ENCODE measurements at places on chromosomes 2 and 18.

DNA sequence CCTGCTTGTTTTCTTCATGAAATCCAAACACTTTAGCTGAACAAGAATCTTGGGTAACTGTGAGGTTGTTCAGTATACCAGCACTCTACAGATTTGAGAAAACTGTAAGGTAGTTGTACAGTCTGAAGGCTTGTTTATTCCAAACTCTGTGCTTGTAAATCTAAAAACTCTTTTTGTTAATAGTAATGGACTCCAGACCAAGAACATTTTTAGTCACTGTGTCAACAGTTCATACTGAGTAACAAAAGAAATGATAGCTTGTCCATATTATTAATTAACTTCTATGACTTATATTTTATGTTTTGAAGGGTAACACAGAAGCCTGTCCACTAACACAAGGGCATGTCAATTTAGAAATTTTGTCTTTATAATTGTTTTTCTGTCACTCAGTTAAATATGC lies 72.2 kb upstream of the KYNU start:
- DNase-seq, result no peak

GRCh38 chr2:67277450-67277849 lies 119.7 kb upstream of the ETAA1 start:
- DNase-seq, result no peak

DNA sequence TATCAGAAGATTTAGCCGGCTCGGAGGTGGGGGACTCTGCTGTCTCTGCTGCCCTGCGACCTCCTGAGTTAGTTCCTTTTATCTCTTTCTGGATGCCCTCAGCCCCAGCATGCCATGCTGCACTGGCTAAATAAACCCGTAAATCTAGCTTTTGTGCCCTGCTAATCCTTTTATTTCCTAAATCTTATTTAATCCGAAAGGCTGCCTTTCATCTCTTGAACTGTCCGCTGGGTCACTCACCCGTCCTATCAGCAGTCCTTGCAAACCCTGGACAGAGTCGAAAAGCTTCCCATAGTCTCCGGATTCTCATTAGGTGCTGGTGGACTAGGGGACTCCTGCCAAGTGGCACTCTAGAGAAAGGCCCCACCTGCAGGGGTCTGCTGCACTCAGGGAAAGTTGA lies 122.0 kb upstream of the APCDD1 start:
- DNase-seq, result no peak

DNA sequence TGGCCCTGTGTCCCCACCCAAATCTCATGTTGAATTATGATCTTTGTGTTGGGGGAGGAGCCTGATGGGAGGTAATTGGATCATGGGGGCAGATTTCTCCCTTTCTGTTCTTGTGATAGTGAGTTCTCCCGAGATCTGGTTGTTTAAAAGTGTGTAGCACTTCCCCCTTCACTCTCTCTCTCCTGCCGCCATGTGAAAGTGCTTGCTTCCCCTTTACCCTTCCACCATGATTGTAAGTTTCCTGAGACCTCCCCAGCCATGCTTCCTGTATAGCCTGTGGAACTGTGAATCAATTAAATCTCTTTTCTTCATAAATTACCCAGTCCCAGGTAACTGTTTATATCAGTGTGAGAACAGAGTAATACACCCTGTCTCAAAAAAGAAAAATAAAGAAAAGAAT lies 25.5 kb downstream of the LRRFIP1 start:
- DNase-seq, result no peak

- no peak for DNase-seq
These were observed 102.7 kb downstream of the CPO start for GRCh38 chr2:207041786-207042554.

DNA sequence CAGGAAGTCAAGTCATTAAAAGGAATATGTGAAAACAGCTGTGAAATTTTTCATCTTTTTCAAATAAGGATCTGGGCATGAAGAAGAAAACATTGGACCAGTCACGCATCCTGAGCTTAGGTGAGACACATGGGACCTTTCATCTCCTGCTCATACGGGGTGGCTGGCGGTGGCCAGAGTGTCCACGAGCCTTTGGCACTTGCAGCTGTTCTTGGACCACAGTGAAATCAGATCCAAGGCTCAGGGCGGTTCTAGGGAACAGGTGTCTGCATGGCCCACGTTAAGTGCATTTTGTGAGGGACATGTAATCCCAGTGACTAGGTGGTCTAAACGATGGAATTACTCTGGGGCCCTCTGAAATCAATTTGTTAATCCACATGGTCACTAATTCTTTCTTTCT lies 212.7 kb upstream of the COPS8 start:
- no peak for DNase-seq

- DNase-seq, result no peak
These were observed 5.7 kb downstream of the IL1B start for GRCh38 chr2:112830682-112831512.

GRCh38 chr2:30761226-30761625 lies 46.0 kb downstream of the CAPN13 start:
- no peak for DNase-seq

DNA sequence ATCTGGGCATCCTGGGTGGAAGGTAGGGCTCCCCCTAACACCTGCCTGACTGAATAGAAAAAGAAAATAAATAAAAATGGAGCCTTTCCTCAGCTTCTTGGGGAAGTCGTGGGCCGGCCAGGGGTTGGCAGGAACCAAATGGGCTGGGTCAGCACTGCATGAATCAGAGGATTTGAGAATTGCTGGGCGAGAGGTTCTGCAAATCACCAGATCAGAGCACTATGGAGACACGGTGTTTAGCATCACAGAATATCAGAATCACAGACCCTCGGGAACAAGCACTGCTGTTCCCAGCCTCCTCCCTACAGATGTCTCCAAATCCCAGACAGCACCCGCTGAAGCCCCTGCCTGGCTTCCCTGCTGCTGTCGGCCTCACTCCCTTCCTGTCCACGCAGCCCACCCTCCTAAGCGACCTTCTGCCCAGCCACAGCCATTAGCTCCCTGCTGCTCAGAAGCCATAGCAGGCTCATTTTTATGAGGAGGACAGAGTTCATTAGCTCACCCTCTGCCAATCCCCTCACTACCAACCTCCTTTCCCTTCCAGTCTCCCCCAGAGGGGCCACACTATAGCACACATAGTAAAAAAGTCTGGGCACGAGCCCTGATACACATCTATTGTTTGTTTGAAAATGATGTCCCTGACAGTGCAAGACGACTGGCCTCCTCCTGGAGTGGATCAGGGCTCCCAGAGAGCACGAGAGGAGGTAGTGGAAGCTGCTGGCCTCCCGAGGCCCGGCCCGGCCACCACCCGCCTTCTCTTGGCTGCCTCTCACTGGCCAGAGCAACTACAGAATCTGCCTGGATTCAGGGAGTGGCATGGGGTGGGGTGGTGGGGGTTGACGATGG lies 64.6 kb upstream of the TAF1B start:
- DNase-seq, result no peak

- DNase-seq, result no peak
These were observed 1882.4 kb downstream of the SUCLG1 start for GRCh38 chr2:82576656-82577055.

- no peak for DNase-seq
These were observed 243.8 kb downstream of the ERBB4 start for GRCh38 chr2:212294816-212295215.

GRCh38 chr2:168207851-168208250 lies 39.5 kb downstream of the STK39 start:
- no peak for DNase-seq

DNA sequence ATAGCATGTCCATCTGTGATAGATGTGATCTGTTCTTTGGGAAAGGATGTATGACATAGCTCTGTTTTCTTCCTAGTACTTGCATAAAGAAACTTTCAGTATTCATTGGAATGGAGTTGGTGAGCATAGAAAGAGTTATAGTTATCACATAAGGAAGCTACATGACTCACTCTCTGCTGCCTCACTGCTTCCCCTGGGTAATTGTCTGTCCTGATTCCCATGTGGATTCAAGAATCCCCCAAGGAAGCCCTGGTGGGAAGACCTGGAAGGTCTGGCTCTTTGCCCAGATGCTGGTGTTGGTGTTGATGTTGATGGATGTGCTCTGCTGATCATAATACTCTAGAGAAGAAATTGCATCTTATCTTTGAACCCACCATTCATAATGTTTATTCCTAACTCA lies 60.6 kb downstream of the PTPN4 start:
- DNase-seq, result no peak

GRCh38 chr2:170571612-170572011 lies 143.5 kb upstream of the SP5 start:
- DNase-seq, result no peak

GRCh38 chr18:54203914-54204313 lies 20.6 kb downstream of the MBD2 start:
- DNase-seq, result no peak

GRCh38 chr2:132255714-132256113 lies 94.0 kb upstream of the ANKRD30BL start:
- no peak for DNase-seq

DNA sequence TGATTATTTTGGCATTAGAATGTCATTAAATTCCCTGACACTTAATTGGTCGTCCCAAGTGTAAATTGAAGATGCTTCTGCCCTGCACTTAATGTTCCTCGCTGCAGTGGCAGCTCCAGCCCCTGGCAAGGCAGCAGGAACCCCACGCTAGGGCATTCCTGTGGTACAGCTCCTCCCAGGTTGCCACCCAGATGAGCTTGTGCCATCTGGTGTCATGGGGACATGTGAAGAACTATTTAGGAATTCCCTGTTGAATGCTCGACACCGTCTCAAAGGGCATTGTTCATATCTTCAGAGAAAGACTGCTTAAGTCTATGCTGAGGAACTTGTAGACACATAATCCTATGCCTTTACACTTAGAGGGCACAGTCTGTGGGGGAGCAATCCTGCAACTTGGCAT lies 38.9 kb downstream of the BCL2L11 start:
- no peak for DNase-seq

DNA sequence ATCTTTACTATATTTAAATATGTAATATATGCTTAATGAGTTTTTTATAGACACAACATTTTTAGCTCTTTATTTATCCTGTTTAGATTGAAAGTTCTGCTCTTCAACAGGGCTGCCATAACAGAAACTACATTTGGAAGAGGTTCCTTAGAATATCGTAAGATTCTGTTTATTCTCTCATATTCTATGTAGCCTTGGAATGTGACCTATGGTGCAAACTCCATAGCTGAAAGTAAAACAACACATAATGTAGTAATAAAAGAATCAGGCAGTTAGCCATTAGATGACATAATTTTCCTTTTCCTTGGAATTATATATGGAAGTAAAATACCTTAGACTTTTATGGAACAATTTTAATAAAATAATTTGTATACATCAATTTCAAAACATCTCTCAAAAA lies 91.3 kb downstream of the ZNF804A start:
- no peak for DNase-seq

DNA sequence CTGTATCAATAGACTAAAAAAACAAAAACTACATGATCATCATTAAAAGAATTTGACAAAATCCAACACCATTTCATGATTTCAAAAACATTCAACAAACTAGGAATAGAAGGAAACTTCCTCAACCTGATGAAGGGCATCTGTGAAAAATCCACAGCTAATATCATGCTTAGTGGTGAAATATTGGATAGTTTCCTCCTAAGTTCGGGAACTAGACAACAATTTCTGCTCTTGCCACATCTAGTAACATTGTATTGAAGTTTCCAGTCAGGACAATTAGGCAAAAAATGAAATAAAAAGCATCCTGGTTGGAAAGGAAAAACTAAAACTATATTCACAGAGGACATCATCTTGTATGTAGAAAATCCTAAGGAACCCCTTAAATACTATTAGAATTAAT lies 34.8 kb downstream of the TNS1 start:
- no peak for DNase-seq

- no peak for DNase-seq
These were observed 50.6 kb upstream of the EML6 start for GRCh38 chr2:54672590-54673456.

GRCh38 chr18:58303363-58303762 lies 259.3 kb downstream of the NEDD4L start:
- no peak for DNase-seq

GRCh38 chr2:126370201-126370600 lies 285.8 kb upstream of the GYPC start:
- no peak for DNase-seq

DNA sequence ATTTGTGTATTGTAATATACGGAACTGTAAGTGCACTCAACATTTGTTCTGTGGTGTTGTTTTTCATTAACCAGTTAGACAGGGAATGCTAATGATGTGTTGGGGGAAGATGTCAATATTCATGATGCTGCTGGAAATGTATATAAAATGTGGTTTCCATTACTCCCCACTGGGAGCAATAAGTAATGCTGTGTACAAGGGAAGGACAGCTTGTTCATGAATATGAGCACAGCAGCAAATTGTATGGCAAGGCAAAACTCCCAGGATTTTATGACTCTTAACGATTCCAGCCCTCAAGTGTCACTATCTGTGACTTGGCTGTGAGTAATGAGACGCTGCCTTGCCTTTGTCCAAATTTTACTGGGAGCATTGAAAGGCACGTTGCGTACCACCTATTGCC lies 312.4 kb upstream of the DDX18 start:
- no peak for DNase-seq
